Stimulated activated CD4-positive, alpha-beta T cell treated with anti-CD3 and anti-CD28 coated beads, Interleukin-12 subunit alpha, Interleukin-12 subunit beta, amount 100 ng/mL, for 24 hours (primary cell): ENCODE measurements at places on chromosomes 6 and 20.

DNA sequence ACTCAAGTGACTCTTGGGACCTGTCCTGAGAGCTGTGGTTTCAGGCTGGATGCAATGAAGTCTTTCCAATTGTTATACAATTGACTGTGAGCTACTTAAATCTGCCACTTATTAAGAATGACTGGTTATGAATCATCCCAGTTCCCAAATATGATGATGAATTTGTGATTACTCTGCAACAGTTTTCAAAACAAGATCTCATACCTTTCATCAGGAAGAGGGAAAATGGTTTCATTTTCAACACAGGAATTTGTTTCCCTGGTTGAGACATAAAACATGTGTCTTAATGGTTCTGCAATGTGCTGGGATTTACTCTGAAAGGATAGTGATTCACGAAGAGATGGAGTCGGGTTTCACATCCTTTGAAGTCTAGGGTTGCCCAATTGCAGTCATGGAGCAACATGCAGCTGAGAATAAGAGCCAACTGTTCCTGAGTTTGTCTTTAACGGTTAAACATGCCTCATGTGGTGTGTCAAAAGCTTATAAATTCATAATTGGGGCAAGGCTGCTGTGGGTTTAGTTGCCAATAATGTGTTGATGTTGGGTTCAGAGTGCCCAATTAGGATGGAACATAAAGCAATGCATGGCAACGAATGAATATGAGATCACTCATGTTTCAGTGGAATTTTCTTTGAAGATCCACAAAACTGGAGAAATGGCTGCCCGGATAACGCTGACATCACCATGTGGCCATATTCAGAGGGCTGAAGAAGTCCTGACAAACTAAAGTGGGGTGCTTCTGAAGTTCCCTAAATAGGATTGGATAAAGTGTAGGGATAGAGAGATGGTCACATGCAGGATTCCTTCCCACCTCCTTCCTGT is 41.0 kb downstream of the CYP24A1 start:
- DNase-seq, result no peak

DNA sequence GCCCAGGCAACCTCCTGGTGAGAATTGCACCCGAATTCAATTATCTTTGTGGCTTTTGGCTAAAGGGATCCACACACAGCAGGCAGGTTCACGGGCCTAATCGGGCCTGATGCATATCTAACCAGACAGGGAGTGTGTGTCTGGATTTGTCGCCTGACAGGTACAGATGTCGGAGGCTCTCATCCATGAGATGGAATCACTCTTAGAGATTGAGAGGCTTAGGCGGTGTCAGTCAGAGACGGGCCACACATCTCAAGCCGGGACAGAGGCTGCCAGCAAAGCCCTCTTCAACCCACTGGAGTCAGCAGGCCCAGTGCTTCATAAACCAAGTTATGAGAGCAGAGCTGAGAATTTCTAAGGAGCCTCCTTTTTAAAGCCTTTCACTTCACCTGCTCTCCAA is 247.0 kb downstream of the LRFN2 start:
- no peak for DNase-seq

DNA sequence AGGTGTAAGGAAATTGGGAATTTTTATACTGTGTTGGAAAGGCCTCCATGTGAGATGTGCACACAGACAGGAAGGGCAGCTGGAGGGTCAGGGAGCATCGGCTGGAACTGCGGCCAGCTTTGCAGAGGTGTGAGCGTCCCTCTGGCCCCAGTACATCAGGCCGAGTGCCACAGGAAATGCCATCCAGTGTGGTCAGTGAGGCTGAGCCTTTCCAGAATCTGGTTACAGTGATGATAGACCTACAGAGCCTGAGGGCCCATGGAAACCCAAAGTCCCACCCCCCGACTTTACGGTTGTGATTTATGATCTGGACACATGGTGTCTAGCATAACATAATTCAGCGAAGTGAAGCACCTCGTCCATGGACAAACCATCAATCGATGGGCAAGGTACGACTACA is 137.3 kb upstream of the PDE10A start:
- DNase-seq, result no peak

- no peak for DNase-seq
Observed at GRCh38 chr20:5797843-5798462, 47.8 kb downstream of the SHLD1 start.

GRCh38 chr6:17580518-17581048 is 19.5 kb upstream of the FAM8A1 start:
- DNase-seq, result no peak

DNA sequence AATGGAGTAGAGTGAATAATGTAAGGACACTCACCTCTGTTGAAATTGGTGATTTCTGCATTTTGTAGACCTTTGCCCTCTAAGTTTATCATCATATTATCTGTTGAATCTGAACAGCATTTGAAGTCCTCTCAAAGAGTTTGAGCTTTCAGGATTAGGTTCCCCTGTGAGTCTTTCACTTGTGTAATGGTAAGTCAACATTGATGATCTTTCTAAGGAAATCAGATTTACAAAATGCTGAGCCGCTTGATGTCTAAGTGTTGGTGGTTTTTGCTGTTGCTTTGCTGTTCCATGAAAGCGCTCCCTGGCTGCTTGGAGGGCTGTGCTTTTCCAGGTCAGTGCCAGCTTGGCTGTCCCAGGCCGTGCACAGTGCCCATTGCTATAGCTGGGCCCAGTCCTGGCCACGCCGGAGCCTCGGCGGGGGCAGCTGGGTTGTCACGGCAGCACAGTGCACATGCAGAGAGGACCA is 33.8 kb upstream of the KIF25 start:
- no peak for DNase-seq

GRCh38 chr6:44275271-44275748 is 5.1 kb downstream of the TMEM151B start:
- no peak for DNase-seq
